CD14-positive monocyte (primary cell): ENCODE measurements at places on chromosomes 12 and 14.

DNA sequence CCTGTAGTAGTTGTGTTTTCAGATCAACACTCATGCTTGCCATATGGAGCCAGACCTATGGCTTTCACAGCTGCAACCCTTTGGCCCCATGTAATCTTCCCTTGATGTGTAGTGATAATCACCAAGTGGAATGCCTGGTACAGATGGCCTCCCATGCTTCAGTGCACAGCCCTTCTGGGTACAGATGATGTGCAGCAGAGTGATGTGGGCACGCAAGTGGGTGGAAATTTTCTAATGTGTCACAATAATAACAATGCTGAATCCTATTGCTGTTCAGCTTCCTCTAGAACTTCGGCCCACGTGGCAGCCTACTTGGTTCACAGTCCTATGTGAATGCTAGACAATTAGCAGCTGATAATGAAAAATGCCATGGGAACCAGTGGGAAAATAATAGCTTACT, 188.1 kb downstream of the SNAPC1 start:
- no peak for DNase-seq

DNA sequence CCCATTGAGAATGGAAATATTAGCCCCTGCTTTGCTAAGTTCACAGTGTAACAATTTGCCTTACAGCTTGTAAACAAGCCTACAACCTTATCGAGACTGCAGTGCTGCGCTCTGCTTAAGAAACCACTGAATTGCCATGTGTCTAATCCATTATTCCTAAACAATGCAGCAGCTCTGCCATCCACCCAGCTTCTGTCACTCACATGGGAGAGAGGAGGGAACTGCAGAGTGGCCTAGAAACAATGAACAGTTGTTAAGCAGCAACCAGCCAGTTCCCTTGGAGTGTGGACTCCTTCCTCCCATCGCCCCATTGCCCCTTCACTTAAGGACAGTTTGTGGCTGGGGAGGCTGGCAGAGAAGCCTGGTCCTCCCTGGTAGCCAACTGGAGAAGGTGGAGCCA, 42.9 kb downstream of the TESPA1 start:
- DNase-seq, result no peak

DNA sequence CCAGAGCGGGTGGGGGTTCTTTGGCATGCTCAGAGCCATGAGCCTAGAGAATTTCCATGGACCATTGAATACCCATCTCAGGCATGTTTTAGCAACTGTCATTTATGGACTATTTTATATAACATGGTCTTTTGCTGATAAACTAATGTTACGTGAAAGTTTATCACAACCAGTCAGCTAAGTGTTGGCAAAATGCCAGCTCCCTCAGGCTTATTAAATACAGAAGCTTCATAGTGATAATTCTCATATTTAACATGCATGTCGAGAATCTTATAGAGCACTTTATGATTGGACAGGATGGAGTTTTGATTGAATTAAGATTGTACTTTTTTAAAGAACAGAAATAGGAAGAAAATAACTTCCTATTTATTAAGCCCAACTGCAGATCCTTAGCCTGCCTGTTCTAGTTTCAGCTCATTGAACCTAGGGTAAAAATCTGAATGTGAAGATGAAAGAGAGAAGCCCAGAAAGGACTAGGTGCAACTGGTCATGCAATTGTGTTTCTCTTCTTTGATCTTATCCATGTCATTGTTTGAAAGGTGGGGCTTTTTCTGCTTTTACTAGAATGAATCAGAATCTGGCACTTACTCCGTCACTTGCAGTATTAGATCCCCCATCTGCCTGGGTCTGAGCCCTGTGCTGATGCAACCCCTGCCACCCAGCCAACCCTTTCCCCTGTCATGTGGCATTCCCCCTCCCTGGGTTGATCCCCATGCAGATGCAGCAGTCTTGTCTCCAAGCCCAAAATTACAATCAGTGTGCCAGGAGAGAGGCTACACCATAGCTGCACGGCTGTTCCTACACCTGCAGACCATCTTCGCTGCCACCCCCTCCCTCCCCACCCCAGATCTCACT, 134.6 kb upstream of the EVL start:
- no peak for DNase-seq

DNA sequence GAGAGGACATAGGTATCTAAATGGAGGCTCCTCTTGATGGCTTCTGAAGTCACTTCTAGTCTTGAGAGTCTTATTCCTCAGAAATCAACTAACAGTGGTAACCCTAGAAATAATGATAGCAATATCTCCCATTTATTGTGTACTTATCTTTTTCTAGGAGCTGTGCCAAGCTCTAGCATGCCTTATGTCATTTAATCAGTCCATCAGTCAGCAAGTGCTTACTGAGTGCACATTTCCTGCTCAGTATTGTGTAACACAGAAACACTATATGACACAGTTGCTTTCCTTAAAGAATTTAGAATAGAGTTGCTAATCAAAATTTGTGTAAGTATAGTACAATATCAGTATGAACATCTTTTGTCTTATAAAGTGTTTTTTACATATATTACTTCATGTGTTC, 36.6 kb downstream of the KRT76 start:
- no peak for DNase-seq

DNA sequence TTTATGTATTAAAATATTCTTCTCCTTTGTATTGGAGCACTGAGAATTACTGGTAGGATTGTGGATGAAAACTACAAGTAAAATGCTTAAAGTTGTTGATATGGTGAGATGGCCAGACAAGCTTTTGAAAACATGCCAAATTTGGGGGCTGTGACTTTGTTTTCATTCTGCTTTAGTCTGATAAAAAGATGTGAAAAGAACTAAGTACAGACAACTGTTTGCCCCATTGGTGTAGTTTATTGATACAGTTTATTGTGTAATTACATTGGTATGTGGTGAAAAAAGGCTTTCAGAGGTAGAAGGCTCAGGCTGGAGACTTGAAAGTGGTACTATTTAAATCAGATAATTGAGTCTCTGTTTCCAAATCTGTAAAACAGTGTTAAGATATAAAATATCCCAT, 746.8 kb downstream of the DIO2 start:
- no peak for DNase-seq

DNA sequence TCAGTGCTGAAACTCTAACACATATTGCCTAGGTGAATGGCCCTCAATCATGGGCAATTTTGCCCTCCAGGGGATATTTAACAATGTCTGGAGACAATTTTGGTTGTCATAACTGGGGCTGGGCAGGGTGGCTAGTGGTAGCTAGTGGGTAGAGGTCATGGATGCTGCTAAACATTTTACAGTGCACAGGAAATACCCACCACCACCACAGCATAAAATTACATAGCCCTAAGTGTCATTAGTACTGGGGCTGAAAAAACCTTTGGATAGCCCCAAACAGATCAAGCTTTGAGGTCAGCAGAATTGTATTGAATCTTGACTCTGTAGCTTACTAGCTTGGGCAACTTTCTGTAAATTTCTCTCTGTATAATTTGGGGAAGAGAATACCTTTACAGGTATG, 758.0 kb downstream of the BCL11B start:
- no peak for DNase-seq

GRCh38 chr14:101817501-101818001, 56.0 kb downstream of the PPP2R5C start:
- DNase-seq, result no peak

GRCh38 chr14:32050878-32051277, 26.2 kb upstream of the ARHGAP5 start:
- DNase-seq, result no peak

- DNase-seq, result no peak
Observed at GRCh38 chr12:11771895-11772502, 122.5 kb downstream of the ETV6 start.

DNA sequence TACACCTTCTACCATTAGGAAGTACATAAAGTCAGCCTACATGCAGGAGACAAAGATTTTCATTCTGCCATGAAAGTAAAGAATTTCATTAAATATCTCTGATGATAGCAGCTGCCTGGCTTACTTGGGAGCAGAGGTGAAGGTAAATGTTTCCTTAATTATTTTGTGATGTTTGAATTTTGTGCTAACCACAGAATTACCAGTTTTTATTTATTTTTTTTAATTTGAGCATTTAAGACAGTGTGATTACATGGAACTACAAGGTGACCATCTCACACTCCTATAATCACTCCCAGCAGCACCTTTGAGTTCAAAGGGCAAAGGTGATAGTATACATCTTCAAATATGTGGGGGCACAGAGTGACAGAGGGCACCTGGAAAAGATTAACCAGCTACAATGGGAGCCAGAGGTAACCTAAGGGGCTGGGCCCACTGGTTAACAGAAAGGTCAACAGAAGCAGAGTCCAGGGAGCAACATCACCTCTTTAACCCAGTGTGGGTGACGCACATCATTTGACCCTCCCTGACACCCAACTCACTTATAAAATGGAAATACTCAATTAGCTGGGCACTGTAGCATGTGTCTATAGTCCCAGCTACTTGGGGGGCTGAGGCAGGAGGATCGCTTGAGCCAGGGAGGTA, 65.0 kb downstream of the GCH1 start:
- no peak for DNase-seq
